ENCODE measurements at places on chromosomes 1 and 21. TPM values are rescaled to one million over a fixed set of nuclear protein-coding genes. Genes with fewer than 3 reads are reported as not detected.

- no peak for DNase-seq
These were observed 74.4 kb downstream of the CLSTN1 start for GRCh38 chr1:9749361-9749760.

GRCh38 chr1:58815069-58815685 lies 31.3 kb upstream of the JUN start:
- peak; percentile 89 for DNase-seq

DNA sequence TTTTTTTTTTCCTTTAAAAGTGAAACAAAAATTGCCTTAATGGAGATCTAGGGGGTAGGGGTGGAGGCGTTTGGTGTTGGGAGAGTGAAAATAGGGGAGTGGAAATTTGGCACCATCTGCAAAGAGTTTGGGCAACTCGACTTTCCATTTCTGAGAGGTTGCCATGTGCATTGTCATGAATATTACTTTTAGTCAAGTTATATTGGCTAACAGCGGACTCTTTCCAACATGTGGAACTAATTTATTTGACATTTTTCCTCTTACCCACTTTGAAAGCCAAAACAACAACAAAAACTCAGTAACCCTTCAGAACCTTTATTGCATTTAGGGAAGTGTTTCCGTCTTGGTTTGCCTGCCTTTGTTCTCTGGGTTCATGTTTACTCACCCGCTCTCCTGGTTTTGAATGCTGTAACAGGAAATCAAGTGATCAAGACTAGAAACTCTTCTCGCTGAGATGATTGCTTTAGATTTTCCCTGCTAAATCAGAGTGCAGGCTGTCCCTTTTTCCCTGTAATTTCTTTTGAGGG lies 70.4 kb downstream of the CACHD1 start:
- DNase-seq: no peak

GRCh38 chr1:224258351-224258750 lies 71.6 kb downstream of the NVL start:
- no peak for DNase-seq

- no peak for DNase-seq
These were observed 21.3 kb downstream of the FAM20B start for GRCh38 chr1:179046808-179047635.

GRCh38 chr1:20080441-20081352 lies 10.7 kb downstream of the PLA2G5 start:
- DNase-seq: no peak

GRCh38 chr21:42654179-42654912 lies 925 bp downstream of the PDE9A start:
- DNase-seq: no peak

Gene ADAMTSL4
- 22.7 TPM for total RNA-seq

Gene TEX38
- not detected for total RNA-seq

Gene APOBEC4
- total RNA-seq: not detected

Gene RHBDL2
- 10.9 TPM for total RNA-seq
